HS-27A (cell line): ENCODE measurements at places on chromosomes 3 and 15.

DNA sequence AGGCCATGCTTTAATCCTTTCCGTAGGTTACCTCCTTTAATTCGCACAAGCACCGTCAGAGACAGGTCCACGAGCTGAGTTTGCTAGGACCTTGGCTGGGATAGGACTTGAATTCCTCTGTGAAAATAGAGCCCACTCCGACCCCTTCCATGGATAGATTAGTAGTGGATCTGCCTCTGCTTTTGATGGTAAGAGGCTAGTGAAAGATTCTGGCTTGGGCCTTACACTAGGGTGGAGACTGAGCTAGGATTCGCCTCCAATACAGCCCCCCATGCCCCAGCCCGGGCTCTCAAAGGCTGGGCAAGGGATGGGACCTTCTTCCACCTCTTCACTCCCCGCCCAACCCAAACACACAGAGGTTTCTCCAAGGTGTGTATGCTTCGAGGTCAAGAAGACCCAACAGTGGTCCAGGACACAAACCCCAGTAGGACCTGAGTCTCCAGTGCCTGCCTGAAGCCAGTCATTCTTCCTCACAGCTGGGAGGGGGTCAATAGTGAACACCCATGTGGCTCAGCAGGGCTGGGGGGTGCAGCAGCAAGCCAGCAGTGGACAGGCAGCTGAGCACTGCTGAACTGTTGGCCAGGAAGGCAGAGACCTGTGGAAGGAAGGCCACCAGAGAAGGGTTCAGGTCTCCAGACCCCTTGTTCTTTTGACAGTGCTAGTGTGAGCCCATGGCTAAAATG lies 75.7 kb downstream of the SPSB4 start:
- no peak for DNase-seq

- no peak for DNase-seq
These were observed 13.9 kb upstream of the ZBBX start for GRCh38 chr3:167394003-167394402.

DNA sequence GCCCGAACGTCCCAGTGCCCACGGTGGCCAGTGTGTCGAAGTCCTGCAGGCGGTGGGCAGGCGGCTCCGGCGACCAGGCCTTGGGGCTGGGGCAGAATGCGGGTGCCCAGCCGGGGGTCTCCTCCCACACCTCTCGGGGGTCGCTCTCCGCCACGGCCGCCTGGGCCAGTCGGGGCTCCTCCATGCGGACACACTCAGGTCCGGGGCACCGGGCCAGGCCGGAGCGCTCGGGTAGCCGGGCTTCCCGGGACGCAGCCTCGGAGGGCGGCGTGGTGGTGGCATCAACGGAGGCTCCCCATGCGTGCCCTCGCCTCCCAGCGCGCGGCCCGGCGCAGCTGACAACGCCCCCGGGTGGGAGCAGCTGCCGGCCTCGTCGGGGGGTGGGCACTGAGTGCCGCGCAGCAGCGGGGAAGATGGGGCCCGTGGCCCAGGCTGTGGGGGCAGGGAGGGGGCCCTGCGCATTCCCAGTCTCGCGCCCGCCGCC lies 30.1 kb upstream of the CERS3 start:
- DNase-seq = no peak

DNA sequence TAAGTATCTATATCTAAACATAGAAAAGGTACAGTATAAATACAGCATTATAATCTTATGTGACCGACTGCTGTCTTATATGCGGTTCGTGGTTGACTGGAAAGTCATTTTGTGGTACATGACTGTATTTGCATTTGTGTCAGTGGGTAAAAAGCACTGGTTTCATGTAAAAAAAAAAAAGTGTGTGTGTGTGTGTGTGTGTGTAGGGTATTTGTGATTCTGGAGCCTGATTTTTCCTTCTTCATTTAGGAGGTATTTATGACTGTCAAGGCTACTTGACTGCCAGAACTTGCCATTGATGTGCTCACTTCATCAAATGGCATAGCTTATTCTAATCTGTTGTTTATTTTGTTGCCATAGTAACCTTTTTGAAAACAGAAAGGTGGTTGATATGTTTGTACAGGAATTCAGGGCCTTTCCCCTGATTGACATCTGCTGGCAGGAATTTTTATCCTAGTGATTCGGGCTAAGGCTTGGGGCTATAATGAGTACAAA lies 63.2 kb downstream of the AKAP13 start:
- peak; percentile 11 for DNase-seq

DNA sequence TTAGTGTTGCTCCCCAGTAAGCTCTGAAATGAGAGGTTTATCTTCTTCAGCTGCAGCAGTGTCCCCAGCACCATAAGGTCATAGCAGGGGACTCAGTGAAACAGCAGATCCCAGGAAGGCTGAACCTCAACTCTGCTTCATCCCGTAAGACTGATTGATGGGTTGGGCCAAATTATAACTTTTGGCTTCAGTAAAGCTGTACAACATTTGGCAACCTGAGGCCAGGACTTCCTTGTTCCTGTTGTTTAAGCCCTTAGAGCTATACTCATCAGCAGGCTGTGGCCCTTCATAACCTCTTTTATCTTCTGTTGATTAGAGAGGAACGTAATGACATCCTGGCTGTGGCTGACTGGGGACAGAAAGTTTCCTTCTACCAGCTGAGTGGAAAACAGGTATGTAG lies 29.0 kb downstream of the IFT122 start:
- no peak for DNase-seq

DNA sequence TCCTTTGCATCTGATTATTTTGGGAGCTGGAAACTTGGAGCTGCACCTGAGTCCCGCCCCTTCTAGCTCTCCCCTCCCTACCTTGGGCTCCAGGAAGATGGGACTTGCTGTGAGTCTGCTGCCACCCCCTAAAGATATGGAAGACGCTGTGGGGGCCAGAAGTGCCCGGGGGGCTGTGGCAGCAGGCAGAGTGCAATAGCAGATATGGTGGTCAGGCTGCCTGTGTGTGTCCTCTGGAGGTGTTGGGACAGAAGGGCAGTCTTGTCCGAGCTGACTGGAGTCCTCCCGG lies 485 bp downstream of the PAK6 start:
- no peak for DNase-seq

- no peak for DNase-seq
These were observed 155.4 kb downstream of the CACNA1D start for GRCh38 chr3:53649816-53650215.

GRCh38 chr3:185200639-185201038 lies 47.8 kb upstream of the C3orf70 start:
- DNase-seq = peak; percentile 54

- DNase-seq = no peak
These were observed 29.9 kb upstream of the PRR23C start for GRCh38 chr3:139074565-139075115.

- no peak for DNase-seq
These were observed 74.9 kb upstream of the SKOR1 start for GRCh38 chr15:67750371-67750770.
